ENCODE measurements at places on chromosomes 3 and 15.
A peak's percentile ranks its signal among the peaks of the same experiment; 100 is the strongest.

GRCh38 chr3:13577181-13578121 is 28.5 kb downstream of the FBLN2 start:
- no peak for DNase-seq

DNA sequence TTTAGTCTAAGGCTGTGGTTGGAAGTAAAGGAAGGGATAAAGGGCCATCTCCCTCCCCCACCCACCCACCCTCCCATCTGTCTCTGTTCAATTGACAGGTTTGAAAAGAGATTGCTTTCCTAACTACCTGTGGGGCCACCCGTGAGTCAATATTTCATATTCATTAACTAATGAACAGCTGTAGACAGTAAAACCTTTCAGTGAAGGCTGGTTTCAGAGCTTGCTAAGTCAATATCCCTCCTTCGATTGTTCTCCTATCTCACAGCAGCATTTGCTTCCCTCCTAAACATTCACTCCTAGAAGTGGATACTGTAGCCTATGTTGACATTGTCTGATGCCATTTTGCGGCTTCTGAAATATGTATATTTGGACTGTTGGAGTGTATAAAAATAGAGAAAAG is 85.9 kb upstream of the SYNPR start:
- DNase-seq, result no peak

GRCh38 chr3:32821686-32822296 is 4.0 kb downstream of the TRIM71 start:
- no peak for DNase-seq

- DNase-seq, result no peak
These were observed 64.3 kb downstream of the KLF13 start for GRCh38 chr15:31390777-31391486.

GRCh38 chr15:37037071-37037655 is 63.2 kb downstream of the MEIS2 start:
- no peak for DNase-seq

- DNase-seq, result no peak
These were observed 77.3 kb downstream of the RORA start for GRCh38 chr15:61151791-61152190.

GRCh38 chr3:97827741-97828471 is 6.1 kb downstream of the CRYBG3 start:
- DNase-seq, result no peak

GRCh38 chr15:68349151-68349550 is 71.6 kb downstream of the FEM1B start:
- DNase-seq, result no peak

DNA sequence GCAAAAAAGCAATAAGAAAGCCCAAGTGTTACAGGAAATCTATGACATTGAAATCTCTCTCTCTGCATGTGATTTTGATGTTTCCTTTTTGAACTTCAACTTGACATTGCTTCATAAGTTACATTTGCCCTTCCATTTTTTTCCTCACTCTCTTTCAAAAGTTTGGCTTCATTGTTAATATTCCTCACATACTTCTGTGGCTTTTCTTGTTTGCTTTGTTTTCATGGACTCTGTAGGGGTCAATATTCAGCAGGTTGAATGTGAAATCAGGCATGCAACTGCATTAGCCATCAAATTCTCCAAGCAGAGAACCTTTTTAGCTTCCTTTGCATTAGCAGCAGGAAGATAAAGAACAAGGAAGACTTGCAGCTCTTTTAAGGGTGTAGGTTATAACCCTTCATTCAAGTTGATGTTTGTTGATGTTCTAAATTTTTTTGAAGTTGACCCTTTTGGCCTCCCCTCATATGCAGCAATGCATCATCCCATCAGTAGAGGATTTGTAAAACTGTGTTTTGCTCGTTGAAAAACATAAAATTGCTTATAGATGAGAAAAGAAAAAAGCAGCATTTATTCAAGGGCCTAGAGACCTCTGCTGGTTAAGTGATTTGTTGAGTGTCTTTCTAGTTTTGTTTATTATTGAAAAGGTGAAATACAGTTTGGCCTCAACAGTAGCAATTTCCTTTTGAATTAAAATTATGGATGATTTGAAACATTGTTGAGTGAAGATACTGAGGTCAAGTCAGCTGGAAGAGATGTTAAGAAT is 211.4 kb downstream of the IL5RA start:
- DNase-seq, result no peak

DNA sequence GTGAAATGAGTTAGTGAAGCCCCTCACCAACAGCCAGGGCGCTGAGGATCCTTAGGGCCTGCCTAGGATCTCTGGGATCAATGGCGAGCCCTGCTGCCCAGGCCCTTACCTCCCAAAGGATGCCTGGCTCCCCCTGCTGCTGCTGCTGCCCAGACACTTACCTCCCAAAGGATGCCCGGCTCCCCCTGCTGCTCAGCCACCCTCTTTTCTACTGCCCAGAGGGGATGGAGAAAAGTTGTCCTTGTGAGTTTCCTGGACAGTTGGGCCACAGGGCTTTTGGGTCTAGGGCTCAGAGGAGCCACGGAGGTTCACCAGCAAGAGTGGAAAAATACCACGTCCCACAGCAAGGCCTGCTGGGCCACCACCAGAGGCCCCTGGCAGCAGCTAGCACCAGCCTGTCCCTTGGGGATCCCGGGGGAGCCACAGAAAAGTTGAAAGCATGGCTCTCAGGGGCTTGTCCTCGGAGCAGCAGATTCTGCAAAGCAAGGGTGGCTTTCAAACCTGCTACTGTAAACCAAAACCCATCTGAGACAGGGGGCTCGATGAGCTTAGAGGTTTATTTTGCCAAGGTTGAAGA is 59.4 kb downstream of the SLC6A6 start:
- peak; percentile 34 for DNase-seq

DNA sequence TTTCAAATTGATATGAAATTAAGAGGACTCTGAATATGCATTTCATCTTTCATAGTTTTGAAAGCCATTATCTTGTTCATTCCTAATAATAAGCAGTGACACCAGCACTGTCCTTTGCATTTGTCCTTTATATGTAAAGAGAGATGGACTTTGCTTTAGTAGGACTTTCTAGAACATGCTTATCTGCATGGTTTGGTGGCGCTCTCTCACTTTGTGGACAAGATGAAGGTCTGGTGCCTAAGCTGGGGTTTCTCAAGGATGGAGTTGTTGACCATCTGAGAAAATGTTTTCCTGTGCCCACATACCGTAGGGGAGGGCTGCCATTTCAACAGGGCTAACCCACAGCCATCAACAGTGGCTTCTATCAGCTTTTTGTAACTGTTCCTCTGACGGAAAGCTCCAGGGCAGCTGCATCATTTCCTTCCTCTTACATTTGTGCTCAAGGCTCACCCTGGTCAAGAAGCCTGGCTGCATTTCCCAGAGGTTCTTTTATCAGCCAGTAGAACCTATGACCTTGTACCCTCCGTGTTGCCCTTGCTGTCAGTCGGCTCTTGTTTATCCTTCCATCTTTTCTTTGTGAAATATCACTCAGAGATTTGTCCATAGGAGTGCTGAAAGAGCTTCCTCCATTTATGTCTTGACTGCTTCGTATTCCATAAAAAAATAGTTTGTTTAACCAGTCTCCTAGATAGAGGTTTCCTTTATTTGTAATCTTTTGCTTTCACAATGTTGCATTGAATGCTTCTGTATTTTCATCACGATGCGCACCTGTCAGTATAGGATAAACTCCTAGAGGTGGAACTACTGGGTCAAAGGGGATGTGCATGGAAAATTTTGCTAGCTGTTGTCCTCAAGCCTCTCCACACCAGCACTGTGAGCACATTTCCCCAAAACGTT is 44.6 kb downstream of the ABHD2 start:
- no peak for DNase-seq

GRCh38 chr15:78044407-78045155 is 32.9 kb downstream of the TBC1D2B start:
- DNase-seq, result no peak

DNA sequence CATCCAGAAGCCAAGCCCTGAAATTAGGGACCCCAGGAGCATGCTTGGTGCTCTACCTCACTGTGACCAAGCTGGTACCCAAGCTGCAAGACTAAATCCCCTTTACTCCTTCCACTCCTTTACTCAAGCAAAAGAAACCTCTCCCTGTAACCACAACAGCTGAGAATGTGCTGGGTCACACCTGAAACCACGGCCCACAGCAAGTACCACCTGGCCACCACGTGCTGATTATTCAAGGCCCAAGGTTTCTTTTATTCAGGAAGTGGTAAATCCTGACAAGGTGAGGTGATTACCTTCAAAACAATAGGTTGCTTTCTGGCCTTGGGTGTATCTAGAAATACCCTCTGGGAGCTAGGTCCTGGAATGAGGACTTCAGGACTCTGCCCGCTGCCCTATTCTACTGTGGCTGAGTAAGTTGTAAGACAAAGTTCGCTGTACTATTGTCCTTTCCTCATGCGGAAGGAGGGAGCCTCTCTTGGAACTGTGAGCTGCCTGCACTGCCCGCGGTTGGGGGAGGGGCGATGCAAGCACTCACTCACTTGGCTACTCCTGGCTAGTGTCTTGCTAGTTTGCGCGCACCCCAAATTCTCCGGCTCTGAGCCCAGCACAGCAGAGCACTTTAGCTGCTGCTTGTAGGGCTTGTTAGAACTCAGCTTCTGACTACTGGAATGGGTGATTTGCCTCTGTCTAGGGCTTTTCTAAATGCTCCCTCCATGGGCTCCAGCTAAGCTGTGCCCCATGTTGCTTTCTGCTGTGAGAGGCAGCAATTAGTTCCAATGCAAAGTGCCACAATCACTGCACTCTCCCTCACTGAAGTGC is 487.1 kb upstream of the CNTN3 start:
- no peak for DNase-seq

DNA sequence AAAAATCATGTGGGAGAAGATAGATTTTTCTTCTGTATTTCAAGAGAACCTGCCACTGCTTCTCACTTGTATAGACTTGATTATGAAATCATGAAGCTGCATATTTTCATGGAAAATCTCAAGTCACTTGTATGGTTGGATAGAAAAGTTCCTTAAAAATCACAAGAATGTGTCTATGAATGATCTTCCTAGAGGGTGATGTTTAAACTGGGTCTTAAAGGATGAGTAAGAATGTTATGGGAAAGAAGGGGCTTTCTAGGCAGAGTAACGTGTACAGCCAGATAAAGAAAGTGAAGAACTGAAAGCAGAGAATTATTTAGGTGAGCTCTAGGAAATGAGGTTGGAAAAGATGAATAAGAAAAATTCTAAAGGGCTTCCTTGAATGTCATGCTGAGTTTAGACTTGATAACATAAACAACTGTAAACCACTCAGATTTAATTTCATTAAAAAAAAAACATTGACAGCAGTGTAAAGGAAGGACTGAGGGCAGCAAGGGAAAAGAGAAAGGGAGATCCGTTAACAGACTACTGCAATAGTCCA is 5.0 kb downstream of the CD47 start:
- DNase-seq, result no peak

- DNase-seq, result no peak
These were observed 5.4 kb downstream of the CLN6 start for GRCh38 chr15:68224108-68224507.

DNA sequence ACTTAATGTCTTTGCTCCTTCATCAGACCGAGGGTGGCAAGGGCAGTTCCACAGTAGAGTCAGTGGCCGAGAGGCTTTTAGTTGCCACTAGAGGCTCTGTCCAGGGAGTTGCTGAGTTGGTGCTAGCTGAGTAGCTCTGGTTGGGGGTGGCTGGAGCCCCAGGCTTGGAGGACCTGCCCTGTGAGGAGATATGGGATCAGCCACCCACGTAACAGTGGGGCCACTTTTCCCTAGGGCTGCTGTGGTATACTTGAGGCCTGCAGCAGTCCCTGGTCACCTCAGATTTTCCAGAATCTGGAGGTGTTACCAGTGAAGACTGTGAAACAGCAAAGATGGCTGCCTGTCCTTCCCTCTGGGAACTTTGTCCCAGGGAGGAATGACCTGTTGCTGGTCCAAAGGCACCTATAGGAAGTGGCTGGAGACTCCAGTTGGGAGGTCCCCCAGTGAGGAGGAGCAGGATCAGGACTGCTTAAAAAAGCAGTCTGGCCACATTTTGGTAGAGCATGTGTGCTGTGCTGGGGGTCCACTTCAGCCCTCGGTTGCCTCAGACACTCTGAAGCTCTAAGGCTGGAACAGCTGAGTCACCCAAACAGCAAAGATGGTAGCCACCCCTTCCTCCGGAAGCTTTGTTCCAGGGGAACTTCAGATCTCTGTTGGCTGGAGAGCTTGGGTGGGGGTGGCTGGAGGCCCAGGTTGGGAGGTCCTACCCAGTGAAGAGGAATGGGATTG is 72.9 kb downstream of the AKAP13 start:
- no peak for DNase-seq

GRCh38 chr3:4633078-4634004 is 140.2 kb downstream of the ITPR1 start:
- no peak for DNase-seq

- no peak for DNase-seq
These were observed 607.7 kb downstream of the PYDC2 start for GRCh38 chr3:192068464-192069254.

GRCh38 chr3:19147905-19148767 is at the start of gene KCNH8:
TSS of gene KCNH8 (plus strand) at chr3:19148510. CDS start at chr3:19148720, 210 bp downstream.
- DNase-seq, result peak; percentile 34

- DNase-seq, result no peak
These were observed 376.9 kb upstream of the RASGRP1 start for GRCh38 chr15:38941399-38941953.

- no peak for DNase-seq
These were observed 27.0 kb downstream of the GPR156 start for GRCh38 chr3:120258009-120258408.

DNA sequence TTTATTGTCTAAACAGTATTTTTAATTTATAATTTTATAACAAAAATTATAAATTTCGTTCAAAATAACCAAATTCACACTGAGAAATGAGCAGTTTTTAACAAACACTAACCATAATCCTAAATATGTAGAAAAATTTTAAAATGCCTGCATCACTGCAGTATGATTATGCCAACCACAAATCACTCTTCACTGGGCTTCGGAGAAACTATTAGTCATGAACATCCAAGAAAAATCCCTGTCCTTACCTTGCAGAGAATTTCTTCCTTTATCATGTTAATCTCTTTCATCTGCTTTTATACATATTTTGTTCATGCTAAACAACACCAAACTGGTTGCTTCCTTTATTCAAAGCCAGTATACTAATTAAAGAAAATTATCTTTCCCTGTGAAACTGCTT is 511.0 kb upstream of the ALCAM start:
- DNase-seq, result no peak

- no peak for DNase-seq
These were observed 581 bp downstream of the IP6K1 start for GRCh38 chr3:49785565-49786356.

DNA sequence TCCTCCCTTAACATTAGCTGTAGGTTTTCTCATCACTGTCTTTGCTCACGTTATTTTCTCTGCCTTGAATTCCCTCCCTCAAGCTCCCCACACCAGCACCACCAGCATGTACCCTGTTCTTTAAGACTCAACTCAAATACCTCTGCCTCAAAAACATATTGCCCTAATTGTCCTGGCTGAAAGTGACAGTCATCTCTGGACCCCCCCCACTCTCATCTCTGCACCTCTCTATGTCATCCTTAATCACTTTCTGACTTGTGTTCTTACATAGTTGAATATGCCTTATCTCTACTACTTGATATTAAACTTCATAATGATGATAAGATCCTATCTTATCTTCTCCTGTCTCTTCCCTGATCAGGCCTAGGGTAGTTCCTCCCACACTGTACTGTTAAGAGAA is 345.2 kb upstream of the TPRG1 start:
- peak; percentile 25 for DNase-seq

Measured in activated T-cell treated with anti-CD3 and anti-CD28 coated beads, Interleukin-2, amount 50 U/mL, for 48 hours (primary cell).